Left lung (tissue), 14 donors: ENCODE measurements at places on chromosomes 2 and 18. TPM values are rescaled to one million over a fixed set of nuclear protein-coding genes. Genes with fewer than 3 reads are reported as not detected.

DNA sequence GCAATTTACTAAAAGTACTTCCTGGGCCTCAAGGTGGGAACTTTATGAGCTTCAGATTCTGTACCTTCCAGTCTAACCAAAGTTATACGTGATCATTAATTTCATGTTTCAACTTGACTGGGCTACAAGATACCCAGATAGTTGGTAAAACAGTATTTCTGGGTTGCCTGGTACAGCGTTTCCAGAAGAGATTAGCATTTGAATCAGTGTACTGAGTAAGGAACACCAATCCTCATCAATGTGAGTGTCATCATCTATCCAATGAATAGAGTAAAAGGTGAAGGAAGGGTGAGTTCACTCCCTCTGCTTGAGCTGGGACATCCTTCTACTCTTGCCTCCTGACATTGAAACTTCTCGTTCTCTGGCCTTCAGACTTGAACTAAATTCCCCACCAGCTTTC is 274.5 kb upstream of the ID2 start:
- no peak for DNase-seq

GRCh38 chr2:197294260-197294659 is 16.3 kb downstream of the ANKRD44 start:
- no peak for DNase-seq

DNA sequence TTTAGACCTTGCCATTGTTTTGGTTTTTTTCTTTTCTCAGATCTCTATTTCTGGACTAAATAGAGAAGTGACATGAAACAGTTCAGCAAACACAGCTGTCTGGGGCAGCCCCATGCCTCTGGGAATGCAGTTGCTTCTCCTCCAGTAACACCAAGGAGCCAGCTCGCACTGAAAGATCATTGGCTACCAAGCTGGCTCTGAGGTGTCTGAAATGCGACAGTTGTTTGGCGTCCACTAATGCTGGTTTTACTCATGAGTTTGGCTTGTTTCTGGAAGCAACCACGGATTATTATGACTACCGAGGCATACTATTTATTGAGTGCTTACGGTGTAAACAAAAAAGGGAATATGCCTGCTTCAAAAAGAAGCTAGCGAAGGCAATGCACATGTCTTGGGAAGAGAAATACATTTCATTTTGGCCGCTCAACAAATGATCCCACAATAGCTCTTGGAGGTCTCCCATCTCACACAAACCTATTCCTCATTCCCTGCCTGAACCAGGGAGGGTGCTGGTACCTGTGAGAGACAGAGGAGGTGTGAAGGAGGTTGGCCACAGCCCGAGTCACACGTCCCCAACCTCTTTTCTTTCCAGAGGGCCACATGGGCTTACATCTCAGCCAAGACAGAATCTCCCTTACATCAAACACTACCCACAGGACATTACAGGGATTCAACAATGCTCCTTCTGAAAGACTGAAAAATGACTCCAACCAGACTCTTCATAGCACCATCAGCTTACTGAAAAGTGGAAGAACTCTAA is 37.5 kb upstream of the NEB start:
- DNase-seq = no peak

GRCh38 chr2:41180387-41180786 is 728.5 kb upstream of the SLC8A1 start:
- DNase-seq = no peak

DNA sequence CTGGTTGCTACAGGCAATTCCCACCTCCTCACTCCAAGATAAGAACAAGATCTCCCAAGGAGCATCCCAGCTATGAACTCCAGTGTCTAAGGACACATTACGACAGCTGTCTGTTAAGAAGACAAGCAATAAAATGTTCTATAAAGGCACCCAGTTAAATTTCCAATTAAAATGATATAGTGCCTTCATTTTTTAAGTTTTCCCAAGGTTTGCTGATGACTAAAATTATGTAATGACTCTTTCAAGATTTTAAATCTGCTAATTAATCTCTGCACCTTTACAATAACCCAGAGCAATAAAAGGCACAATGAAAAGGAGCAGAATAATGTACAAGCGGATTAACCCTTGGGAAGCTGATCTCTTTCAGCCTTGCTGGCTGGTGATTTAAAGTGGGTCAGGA is 61.6 kb upstream of the REG3G start:
- no peak for DNase-seq

DNA sequence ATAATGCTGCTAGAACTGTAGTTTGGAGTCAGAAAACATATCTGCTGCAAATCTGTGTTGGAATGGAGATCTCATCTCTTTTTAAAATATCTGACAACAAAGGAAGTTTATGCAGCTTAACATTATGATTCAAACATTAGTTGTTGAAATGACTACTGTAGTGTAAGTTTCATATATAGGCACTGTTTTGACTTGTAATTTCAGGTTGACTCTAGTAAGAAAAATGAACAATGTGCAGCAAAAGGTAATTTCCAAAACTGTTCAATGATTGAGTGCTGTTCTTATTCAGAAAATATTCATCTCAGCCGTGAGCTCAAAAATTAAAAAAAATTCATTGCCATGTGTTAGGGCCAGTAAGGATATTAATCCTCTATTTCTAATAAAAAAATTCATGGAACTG is 48.5 kb downstream of the CCDC138 start:
- no peak for DNase-seq

- DNase-seq = no peak
Observed at GRCh38 chr2:27828305-27828704, 56.8 kb downstream of the MRPL33 start.

DNA sequence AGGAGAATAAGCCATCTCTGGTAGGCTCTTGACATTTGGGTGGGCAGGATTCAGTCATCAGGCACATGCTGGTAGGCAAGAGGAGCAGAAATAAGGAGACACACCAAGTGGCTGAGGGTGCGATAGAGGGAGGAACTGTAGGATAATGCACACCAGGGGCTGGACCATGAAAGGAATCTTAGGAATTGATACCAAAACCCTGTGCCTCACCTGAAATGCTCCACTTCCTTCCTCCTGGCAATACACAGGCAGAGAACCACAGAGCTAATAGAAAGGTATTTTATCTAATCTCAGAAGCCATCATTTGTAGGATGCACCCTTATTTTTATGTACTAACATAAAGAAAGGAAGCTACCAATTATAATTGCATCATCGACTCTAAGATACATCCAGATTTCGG is 4.4 kb upstream of the CYP1B1 start:
- no peak for DNase-seq

GRCh38 chr2:118167026-118167425 is 78.8 kb downstream of the INSIG2 start:
- no peak for DNase-seq

DNA sequence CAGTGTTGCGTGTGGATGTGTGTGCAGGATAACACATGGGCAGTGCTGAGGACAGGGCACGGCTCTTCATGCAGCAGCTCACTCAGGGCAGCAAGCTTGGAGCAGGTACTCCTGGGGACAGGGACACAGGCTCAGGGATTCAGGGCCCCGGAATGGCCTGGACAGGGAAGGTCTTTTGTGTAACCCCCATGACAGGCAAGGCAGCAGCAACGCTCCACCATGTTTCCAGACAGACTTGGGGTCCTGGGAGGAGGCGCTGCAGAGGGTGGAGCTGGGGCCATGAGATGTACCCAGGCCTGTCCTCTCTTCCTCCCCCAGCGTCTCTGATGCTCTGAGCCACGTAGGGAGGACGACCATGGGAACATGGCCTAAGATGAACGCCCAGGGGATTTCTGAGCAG is 58.3 kb downstream of the ADNP2 start:
- no peak for DNase-seq

GRCh38 chr2:113799375-113799774 is 42.9 kb upstream of the SLC35F5 start:
- DNase-seq = no peak

MDH1B gene
- polyA plus RNA-seq = 2.6 TPM

TUBA4B gene
- 0.50 TPM for polyA plus RNA-seq

DOK6 gene
- polyA plus RNA-seq = 19.1 TPM

NTSR2 gene
- not detected for polyA plus RNA-seq

TFPI gene
- 172 TPM for polyA plus RNA-seq
